ENCODE measurements at places on chromosomes 1 and 21. TPM values are rescaled to one million over a fixed set of nuclear protein-coding genes. Genes with fewer than 3 reads are reported as not detected.

The LDLRAD1 gene
- total RNA-seq, result not detected

The RPE65 gene
- total RNA-seq, result not detected

The PLXNA2 gene
- 5.8 TPM for total RNA-seq

The SLC9C2 gene
- total RNA-seq, result 0.60 TPM

The BLACAT1 gene
- total RNA-seq, result 1.0 TPM

The LEMD1 gene
- total RNA-seq, result 0.70 TPM

The RCOR3 gene
- 37.3 TPM for total RNA-seq

The SLC22A15 gene
- 3.5 TPM for total RNA-seq

DNA sequence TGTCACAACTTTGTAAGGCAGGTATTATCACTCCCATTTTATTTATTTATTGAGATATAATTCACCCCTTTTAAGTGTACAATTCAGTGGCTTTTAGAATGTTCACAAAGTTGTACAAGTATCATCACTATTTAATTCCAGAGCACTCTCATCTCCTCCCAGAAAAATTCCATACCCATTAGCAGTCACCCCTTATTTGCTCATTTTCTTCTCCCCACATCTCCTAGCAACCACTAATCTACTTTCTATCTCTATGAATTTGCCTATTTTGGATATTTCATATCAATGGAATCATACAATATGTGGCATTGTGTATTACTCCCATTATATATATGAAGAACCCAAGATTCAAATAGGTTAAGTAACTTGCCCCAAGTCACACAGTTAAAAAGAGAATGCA is 7.0 kb downstream of the DSTYK start:
- DNase-seq, result no peak

- no peak for DNase-seq
These were observed 688.7 kb downstream of the PTPRU start for GRCh38 chr1:29925058-29925457.

GRCh38 chr1:152926091-152926490 is 17.7 kb downstream of the IVL start:
- peak; percentile 6 for DNase-seq

DNA sequence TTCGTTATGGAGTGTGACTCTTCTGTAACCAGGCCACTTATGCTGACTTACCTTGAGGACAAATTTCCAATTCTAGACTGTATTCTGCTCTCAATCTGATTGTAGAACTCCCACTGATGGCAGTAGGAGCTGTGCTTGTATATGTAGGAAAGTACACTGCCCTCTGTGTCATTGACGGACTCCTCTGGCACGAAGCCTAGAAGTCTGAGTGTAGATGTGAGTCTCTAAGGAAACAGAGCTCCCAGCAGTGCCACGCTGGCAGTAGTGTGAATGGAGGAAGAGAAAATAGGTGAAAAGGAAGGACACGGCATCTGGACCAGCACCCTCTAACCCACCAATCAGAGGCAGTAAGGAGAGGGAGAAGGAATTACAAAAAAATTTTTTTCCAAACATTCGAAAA is 130.4 kb upstream of the ADGRL2 start:
- peak; percentile 96 for DNase-seq

- no peak for DNase-seq
These were observed 13.4 kb downstream of the PLA2G2F start for GRCh38 chr1:20152599-20152930.

GRCh38 chr1:105664495-105664894 is 1392.0 kb upstream of the PRMT6 start:
- peak; percentile 97 for DNase-seq

DNA sequence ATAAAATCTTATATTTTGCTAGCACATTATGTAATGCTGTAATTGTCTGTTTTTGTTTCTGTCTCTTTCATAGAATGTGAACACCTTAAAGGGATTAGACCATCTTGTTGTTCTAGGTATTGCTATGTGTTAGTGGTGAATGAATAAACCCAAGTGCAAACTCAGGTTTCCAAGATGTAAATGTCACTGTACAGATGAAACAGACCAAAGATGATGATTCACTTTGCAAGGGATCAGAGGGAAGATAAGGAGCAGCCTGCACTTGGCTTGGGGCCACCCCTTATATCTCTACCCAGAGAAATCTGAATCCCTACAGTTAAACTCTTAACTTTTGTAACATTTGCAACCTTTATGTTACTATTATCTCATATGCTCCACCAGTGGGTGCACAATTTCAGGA is 25.4 kb downstream of the UROD start:
- no peak for DNase-seq

DNA sequence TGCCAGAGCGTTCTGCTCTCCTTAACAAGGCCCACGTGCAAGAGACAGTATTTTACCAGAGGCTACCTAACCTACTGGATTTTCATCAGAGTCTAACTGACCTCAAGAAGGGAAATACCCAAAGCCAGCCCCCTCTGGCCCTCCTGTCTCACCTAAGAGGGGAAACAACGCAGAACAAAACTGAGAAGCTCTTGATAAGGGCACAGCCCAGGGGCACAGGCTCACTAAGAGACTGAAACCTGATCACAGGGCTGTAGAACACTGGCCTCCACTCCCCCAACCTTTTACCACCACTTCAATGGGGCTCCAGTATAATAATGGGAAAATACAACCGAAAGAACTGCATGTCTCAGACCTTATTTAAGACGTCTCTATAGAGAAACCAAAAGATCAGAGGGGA is 449.5 kb upstream of the CAMK1G start:
- DNase-seq, result no peak

- no peak for DNase-seq
These were observed 33.5 kb upstream of the CLDN14 start for GRCh38 chr21:36513430-36513829.

DNA sequence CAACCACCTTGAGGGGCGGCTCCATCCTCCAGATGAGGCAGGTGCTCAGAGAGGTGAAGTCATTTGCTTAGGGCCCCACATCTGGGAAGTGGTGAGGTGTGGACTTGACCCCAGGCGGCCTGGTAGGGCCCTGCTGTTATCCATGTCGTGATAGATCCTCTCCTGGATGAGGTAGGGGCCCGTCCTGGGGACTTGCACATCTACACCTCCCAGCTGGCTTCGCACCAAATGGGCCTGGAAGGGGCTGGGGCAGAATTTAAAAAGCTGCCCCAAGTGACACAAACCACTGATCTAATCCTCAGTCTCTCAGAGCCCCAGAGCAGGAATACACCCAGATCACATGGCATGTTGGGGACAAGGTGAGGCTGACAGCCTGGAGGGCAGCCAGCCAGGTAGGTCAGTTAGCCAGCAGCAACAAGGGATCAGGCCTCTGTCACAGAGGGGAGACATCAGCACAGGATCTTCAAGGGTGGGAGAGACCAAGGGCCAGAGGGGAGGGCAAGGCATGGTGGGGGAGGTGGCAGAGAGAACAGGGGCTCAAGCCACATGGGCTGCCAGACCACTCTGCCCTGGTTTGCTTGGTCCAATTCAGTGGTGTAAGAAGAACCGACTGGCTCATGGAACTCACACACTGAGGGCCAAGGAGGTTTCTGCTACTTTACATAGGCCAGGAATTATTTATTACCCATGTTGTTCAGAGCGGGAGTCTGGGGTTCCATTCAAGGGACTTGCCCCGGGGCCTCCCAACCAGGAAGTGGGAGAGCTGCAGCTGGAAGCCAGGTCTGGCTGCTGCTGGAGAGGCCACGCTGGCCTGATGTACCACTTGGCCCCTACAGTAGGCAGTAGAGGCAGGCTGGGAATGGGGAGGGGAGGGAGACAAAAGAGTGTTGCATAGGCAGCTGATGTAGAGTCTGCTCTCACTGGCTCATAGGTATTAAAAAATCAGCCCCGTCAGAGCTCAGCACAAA is 12.1 kb downstream of the LRP8 start:
- DNase-seq, result peak; percentile 53

GRCh38 chr1:111842411-111842810 is 86.7 kb downstream of the DDX20 start:
- DNase-seq, result no peak

- no peak for DNase-seq
These were observed 50.5 kb downstream of the OPTC start for GRCh38 chr1:203544485-203544884.

GRCh38 chr1:200732438-200732837 is 6.3 kb upstream of the CAMSAP2 start:
- DNase-seq, result no peak

GRCh38 chr1:157040802-157041201 is 4.7 kb downstream of the ARHGEF11 start:
- DNase-seq, result peak; percentile 45

DNA sequence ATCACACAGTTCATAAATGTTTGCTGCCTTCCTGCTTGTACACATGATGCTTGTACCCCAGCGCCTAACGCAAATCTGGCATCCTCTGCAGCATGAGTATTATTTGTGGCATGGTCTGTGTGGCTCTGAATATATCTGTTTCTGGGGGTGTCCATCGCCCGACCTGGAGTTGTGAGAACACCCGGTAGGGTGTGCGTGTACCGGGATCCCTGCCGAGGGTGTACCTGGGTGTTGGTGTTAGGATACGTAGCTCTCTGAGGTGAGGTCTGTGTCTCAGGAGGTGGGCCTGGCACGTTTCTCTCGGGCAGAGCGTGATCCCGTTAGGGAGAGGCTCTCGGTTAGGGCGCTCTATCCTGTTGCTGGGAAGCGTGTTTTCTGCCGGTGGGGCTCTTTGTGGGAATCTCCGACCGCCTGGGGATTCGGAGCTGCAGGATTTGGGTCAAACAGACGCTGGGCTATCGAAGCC is 10.4 kb upstream of the CDC20 start:
- DNase-seq, result no peak

DNA sequence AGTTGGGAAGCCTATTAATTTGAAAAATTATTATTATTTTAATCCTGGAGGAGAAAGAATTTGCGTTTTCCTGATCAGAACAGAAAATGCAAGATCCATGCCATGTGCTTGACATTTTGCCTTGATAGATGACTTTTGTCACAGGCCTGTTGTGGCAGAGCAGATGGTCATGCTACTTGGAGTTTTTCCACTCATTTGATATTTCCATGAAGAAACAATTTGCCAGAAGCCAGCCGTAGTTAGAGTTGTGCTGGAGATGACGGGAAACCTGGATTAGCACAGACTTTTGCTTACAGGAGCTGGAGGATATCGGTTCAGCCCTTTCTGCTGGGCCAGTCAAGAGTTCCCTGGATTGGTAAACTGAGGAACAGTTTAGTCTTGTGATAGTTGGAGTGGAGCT is 3.2 kb downstream of the RCAN3 start:
- no peak for DNase-seq

DNA sequence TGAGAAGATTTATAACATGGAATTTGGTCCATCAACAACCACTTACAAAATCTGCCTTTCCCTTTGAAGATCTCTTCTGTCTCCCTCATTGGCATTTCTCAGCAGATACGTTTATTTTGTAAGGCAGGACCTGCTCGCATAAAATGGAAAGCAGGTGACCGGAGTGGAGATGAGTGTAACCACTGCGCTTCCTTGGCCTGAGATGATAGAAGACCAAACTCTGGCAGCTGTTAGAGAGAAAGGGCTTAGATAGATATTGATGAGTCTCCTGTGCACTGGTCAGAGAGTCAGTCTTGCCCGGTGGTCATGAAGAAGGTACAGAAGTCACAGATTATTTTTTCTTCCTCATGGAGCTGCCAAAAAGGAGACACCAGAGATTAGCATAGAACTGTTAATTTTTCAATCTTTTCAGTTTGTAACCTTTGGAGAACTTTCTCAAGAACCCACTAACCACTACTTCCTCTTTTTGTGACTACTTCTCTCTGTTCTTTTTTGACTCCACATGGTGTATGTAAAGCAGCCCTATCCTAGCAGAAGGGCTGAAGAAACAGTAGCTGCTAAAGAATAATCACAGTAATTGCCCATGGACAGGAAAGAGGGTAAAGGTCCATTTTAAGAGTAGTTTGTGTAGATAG is 47.6 kb downstream of the FCRL3 start:
- DNase-seq, result no peak

- DNase-seq, result peak; percentile 28
These were observed 13.0 kb downstream of the WNT9A start for GRCh38 chr1:227934476-227935313.

DNA sequence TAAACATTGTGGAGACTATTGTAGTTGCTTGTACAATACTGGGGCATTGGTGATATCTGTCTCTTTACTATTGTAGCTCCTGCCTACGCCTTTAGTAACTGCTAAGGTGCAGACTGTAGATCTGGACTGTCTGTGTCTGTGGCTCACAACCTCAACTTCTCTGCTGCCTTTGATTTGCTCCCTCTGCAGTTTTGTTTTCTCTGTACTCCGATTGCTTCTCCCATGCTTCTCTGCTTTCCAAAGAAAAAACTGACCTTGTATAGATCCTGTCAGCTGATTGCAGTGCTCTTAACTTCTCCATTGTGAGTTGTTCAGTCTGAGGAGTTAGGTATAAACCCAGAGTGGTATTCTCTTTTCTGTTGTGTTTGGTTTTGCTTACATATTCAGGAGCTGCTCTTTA is 15.3 kb downstream of the MAGI3 start:
- DNase-seq, result peak; percentile 34

GRCh38 chr1:35838693-35839245 is 31.0 kb downstream of the AGO4 start:
- no peak for DNase-seq

GRCh38 chr1:116841569-116842344 is 68.0 kb upstream of the PTGFRN start:
- no peak for DNase-seq

GRCh38 chr1:228346731-228347130 is 59.9 kb downstream of the TRIM11 start:
- no peak for DNase-seq

DNA sequence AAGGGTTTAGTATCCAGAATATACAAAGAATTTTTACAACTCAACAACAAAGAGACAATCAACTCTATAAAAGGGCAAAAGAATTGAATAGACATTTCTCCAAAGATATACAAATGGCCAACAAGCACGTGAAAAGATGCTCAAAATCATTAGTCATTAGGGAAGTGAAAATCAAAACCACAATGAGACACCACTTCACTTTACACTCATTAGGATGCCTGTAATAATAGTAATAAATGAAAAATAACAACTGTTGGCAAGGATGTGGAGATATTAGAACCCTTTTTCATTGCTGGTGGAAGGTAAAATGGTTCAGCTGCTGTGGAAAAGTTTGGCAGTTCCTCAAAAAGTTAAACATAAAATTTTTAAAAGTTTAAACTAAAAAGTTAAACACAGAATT is 7.0 kb upstream of the ABCD3 start:
- DNase-seq, result no peak

- no peak for DNase-seq
These were observed 113.0 kb downstream of the OSBPL9 start for GRCh38 chr1:51729824-51730301.

DNA sequence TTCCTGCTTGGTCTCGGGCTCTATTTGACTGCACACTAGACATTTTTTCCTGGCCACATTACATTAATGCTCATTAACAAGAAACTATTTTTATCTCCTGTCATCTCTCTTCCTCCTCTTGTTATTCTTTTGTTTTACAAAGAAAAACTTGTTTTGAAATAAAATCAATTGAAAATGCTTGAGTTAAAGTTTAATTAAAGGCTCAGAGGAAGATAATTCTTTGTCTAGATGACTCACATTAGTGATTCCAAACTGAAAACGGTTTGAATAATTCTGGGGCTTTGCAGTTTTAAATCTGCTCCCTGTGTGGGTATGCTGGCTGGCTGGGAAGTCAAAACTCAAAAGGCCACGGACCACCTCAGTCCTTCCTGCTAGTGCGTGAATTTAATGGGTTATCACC is 29.6 kb downstream of the RGS5 start:
- peak; percentile 78 for DNase-seq
